Keratinocyte (primary cell): ENCODE measurements at places on chromosomes 7 and 10.

GRCh38 chr10:132582771-132583170, 45.2 kb downstream of the INPP5A start:
- no peak for DNase-seq

DNA sequence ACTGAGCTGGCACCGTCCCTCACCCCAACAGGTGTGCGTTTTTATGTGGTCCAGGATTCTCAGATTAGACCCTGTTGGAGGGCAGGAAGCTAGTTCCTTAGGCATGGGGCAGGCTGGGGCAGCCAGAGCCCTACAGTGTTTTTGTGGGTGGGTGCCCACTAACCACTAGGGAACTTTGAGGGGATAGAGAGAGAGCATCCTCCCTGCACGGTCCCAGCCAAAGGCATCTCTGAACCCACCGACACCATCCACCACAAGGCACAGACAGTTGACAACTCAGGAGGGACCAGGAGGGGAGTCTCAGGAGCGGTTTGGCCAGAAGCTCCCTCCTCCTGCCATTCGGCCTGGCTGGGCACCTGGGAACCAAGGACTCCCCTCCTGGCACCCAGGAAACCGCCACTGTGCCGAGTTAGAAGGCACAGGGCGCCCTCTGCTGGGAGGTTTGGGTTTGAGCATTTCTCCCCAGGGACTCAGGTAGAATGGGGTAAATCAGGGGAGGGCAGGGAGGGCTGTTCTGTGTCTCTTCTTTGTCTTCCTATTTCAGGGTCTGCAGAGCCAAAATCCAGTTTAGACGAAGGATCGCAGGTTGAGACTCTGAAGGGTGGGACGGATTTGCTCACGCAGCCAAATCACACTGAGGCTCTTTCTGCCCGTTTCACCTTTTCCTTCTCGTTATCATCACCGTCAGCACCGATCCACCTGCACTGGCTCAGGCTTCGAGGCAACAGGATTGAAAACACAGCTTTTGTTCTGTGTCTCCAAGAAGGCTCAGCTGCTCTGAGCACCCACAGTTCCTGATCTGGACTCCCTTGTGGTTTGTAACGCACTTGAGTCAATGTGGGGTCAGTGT, 84.8 kb upstream of the COL13A1 start:
- no peak for DNase-seq

- DNase-seq, result no peak
Observed at GRCh38 chr10:49830016-49830415, 67.9 kb upstream of the OGDHL start.

GRCh38 chr10:110790913-110791506, 80.7 kb upstream of the PDCD4 start:
- no peak for DNase-seq

- DNase-seq, result no peak
Observed at GRCh38 chr10:30403494-30403893, 30.5 kb upstream of the MAP3K8 start.

DNA sequence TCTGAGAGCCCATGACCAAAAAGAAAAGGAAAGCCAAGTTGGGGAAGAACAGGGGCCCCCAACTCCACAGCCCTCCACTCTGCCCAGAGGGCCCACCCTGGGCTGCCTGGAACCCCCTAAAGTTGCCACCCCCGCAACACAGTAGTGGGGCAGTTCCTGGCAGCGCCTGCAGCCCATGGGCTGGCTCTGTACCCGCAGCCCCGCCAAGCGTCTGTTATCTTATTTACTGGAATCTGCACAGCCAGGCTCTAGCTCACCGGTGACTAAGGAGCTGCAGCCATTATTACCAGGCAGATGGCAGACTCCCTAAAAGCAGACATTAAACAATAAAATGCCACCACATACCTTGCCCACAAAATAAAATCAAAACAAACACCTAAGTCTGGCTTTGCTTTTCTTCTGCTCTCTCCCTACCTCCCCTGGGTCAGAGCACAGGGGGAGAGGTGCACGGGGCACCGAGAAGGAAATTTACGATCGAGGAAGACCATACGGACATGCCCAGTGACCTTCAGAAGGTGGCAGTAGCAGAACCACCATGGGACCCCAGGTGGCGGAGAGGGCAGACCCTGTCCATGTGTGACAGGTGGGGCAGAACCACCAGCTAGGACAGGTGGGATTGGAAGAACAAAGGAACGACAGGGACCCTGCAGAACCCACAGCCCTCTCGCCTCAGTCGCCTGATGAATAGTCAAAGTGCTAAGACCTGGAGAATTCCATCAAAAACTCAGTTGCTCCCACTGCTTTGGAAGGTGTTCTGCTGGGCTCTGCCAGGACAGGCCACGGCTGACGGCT, 66.3 kb downstream of the PRKAG2 start:
- DNase-seq, result no peak

DNA sequence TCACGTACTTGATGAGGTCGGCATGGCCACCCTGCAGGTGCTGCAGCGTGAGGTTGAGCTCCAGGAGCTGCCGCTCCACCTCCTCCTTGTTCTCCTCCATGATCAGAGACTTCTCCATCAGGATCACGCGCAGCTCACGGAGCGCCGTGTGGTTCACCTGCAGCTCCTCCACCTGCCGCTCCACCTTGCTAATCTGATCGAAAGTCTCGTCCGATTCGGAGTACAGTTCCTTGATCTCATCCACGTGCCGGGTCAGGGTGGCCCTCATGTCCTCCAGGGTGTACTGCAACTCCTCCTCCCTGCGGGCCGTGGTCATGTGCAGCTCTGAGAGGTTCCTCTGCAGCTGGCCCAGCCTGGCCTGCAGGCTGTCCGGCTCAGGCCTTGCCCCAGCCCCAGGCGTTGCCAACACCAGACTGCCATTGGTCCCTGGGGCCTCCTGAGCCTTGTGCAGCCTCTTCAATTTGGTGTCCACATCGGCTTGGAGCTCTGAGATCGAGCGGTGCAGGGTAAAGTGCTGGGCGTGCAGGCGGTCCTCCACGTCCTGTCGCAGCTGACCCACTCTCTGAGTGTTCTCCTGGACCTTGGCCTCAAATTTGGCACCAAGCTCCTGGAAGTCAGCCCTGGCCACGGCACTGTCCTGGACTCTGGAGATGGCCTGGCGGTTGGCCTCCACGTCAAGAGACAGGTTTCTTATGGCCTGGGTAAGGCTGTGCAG, 13.9 kb downstream of the MMRN2 start:
- no peak for DNase-seq

DNA sequence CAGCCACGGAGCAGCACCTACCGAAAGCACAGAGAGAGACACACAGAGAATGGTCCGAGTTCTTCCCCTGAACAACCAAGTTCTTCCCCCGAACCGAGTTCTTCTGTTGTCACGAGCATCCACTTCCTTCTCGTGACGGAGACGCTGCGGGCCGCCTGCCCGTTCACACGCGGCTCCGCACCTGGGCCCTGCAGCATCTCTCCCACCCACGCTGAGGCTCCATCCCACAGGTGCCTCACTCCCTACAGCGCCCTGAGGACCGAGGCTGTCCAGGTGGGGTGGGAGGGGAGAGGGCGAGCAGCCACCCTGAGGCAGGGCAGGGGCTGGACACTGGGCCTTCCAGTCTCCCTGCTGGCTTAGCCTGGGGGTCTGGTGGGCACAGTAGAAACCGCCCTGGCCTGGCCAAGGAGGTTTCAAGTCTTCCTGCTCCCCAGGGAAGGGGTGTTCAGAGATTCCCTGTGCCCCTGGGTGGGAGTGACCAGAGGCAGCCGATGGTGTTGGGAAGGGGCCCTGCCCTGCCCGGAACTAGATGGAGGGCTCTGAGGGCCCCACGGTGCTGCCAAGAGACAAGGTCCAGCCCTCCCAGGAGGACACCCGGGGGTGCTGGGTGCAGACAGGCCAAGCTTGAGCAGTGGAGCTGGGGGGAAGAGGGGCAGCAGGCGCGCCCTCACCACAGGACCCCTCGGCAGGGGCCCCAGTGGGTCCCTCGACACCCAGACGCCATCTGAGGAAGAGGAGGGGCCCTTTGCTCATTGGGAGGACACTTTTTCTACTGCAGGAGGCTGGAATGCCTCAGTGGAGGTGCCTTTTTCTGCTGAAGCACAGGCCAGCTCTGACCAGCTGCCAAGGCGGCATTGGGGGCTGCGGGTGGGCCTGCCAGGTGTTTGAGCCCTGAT, 5.2 kb upstream of the NKX6-2 start:
- DNase-seq, result no peak

DNA sequence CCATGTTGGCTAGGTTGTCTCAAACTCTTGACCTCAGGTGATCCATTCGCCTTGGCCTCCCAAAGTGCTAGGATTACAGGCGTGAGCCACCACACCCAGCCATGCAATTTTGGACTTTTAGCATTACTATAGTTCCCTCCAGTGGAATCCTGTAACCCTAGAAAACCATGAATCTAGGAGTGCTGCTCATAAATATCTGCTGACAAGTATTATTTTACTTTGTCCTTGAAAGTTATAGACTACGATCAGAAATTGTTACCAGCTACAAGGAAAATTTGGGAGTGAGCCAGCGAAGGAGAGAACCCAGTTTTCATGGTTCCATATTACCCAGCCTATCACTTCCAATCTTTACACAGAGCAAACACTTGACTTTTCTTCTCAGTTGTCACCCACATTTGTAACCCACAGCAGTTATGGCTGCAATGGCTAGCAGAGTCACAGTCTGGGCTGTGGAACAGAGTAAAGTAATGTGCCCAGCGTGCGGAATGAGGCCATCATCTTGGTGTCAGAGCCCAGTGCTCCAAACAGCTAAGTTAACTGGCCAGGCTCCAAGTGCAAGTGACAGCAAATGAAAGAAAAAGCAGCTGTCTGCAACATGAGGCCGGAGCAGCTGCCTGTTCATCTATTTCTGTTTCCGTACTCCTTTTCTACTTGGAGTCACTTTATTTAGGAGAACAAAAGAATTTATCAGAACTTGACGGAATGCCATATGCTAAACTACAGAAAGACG, 29.9 kb downstream of the ZC3HC1 start:
- DNase-seq, result no peak

- no peak for DNase-seq
Observed at GRCh38 chr7:22480523-22481075, 19.4 kb downstream of the STEAP1B start.

DNA sequence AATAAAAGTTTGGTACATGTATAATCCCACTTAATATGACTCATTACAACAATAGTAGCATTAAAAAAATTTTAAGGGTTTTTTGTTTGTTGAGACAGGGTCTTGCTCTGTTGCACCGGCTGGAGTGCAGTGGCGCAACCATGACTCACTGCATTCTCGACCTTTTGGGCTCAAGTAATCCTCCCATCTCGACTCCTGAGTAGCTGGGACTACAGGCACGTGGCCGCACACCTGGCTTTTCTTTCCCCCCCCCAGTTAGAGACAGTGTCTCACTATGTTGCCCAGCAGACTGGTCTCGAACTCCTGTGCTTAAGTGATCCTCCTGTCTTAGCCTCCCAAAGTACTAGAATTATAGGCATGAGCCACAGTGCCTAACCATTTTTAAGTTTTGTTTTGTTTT, 40.7 kb downstream of the KMT2C start:
- no peak for DNase-seq

GRCh38 chr7:113289140-113289740, 170.9 kb upstream of the SMIM30 start:
- no peak for DNase-seq

GRCh38 chr7:11228515-11228914, 254.8 kb downstream of the PHF14 start:
- DNase-seq, result no peak

GRCh38 chr10:88586462-88586861, at the start of gene LIPJ:
TSS of gene LIPJ (plus strand) at chr10:88586762. CDS start at chr10:88590688, 3,926 bp downstream.
- no peak for DNase-seq

DNA sequence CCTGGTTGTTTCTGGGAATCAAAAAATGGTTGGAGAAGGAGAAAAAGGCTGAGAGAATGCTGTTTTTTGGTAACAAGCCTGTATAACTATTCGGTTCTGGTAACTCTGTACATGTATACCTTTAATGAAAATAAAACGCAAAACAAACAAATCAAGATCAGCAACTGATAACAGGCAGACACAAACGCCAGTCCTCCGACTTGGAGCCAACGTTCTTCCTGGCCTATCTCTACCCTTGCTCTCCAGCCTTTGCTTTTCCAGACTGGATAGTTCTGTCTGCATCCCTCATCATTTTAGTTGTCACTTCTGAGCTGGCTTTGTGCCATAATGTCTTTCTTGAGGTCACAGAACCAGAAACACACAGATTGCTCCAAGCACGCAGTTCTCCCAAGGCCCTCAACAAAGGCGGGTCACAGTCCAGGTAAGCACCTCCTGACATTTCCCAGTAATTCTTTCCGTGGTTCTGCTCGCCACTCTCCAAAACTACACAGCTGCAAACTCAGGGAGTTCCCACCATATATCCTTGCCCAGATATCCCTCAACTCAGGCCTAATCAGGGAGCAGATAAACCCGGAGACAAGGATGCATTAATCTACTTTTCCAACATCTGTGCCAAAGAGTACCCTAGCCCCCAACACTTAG, 20.2 kb downstream of the HIP1 start:
- no peak for DNase-seq

DNA sequence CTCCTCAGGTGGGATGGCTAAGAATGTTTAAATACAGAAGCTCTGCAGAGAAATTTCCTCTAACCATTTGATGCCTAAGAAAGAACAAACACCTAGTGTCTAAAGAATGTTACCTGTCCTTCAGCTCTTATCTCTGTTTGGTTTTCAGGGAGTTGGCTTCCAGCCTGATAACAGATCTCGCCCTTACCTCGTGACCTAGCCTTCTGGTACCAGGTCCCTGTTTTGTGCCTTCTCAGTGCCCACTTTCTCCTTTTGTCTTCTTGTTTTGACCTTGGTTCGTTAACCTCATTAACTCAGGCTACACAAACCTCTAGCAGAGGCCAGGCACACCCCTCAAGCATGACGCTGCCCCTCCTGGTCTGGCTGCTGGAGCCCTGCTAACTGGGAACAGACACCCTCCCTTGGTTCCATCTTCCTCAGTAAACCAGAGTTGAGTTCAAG, 16.1 kb upstream of the RAB11FIP2 start:
- DNase-seq, result no peak

DNA sequence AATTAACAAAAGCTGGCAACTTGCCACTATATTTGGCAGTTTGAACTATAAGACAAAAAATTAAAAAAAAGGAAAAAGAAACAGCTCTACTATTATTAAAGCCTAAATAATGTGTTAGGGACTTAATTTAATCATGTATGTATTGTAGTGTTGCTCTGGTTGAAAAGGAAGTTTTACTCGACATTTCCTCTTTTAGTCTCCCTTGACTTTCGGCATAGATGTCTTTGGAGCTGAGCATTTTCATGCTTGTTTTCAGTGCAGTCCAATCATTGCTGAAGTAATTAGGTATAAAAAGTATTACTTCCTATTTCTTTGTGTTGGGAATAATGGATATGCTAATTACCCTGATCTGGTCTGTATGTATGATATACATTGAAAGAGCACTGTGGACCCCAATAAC, 216.8 kb upstream of the KLF6 start:
- no peak for DNase-seq

- DNase-seq, result no peak
Observed at GRCh38 chr7:116862951-116863670, 724 bp downstream of the CAPZA2 start.

DNA sequence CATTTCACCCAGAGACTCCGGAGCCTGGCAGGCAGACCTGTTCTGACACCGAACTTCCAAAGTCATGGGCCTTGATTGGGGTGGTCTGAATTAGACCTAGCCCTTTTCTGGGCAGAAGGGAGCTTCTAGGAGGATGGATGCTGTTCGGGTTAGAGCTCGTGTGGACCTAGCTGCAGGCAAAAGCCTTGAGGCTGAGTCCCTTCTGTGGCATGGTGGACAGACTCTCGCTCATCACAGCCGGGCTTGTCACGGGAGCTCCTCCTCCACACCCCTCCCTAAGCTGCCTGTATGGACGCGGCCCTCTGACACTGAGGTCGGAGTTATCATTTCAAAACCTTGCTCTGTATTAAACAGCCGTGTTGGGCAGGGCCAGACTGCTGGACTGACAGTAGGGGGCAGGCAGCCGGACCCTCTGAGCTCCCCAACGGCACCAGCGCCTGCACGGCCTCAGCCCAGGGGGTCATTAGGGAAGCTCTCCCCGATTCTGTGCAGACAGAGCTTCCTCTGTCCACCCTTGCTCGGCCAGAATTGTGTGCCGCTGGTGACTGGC, 2.2 kb downstream of the IRF5 start:
- DNase-seq, result no peak
